ENCODE measurements at places on chromosomes 5 and 9.

DNA sequence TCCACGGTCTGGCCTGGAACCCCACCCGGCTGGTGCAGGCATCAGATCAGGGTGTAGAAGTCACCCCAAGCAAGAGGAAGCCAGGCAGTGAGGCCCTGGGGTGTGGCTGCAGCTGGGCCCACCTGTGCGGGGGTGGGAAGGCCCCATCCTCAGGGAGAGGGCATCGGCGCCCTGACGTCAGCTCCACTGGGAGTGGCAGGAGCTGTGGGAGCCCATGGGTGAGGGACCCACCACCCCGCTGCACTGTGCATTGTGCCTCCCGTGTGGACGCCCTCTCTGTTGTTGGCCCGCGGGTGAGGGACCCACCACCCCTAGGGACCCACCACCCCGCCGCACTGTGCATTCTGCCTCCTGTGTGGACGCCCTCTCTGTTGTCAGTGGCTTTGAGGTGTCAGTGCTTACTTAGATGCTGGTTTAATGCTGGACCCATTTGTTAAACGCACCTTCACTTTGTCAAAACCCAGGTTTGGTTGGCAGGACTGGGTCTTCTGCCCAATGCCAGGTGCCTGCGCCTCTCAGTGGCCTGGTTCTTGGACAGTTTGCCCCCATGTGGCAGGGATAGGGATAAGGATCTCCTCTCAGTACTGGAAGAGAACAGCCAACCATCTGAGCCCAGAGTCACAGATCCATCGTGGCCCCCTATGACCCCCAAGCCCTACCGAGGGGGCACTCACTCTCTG lies 6.9 kb upstream of the EXOC3 start:
- peak; percentile 63 for DNase-seq

GRCh38 chr5:9284272-9284671 lies 261.6 kb downstream of the SEMA5A start:
- no peak for DNase-seq

DNA sequence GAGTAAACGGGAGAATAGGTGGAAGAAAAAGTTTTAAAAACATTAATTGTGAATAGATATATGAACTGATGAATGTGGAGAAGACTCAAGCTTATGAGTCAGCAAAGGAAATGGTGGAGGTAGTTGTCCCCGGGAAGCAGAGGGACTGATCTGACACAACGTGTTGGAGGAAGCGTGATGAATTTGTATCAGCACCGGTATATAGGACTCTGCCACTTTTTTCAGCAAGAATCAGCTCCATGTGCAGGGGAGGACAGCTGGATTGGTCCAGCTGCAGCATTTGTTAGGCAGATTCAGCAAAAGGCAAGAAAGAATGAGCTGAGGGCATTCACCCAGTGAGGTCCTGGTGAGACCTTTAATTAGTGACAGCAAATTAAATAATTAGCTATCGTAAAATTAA lies 276.0 kb downstream of the TENT4A start:
- no peak for DNase-seq

DNA sequence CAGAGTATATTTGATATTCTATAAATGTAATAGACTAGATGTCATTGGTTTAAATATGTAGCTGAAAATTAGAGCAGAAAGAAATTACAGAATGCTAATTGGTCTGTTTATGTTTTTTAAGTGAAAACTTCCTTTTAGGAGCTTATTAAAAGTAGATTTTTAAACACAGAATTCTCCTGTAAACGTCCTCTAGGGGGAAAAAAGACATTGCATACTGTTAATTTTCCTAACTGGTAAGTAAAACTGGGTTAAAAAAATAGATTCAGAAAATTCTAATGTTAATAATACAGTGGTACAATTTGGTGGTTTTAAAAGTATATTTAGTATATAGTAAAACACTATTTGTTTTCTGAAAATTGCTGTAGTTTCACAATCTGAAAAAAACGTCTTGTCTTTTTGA lies 59.8 kb downstream of the ZCCHC7 start:
- DNase-seq: no peak

- peak; percentile 35 for DNase-seq
Measured at GRCh38 chr9:81902626-81903025, 25.6 kb upstream of the SPATA31D4 start.

DNA sequence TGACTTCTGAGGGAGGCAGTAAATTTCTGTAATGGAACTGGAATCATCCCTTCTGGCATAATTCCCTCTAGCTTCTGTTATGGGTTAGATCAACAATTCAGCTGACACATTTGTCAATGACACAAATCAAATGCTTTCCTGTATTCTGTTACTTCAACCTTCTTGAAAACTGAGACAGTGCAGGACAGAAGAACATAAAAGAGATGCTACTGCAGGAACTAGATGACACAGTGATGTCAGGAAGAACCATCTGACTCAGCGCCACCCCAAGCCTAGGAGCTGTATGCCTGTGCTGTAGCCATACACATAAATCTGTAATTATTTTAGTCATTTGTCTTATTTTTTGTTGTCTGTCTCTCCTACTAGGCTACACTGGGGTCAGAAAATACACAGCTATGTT lies 18.2 kb upstream of the CEP120 start:
- DNase-seq: no peak

GRCh38 chr5:16431490-16431889 lies 34.1 kb downstream of the ZNF622 start:
- no peak for DNase-seq

GRCh38 chr9:89036383-89036782 lies 45.1 kb downstream of the S1PR3 start:
- no peak for DNase-seq

DNA sequence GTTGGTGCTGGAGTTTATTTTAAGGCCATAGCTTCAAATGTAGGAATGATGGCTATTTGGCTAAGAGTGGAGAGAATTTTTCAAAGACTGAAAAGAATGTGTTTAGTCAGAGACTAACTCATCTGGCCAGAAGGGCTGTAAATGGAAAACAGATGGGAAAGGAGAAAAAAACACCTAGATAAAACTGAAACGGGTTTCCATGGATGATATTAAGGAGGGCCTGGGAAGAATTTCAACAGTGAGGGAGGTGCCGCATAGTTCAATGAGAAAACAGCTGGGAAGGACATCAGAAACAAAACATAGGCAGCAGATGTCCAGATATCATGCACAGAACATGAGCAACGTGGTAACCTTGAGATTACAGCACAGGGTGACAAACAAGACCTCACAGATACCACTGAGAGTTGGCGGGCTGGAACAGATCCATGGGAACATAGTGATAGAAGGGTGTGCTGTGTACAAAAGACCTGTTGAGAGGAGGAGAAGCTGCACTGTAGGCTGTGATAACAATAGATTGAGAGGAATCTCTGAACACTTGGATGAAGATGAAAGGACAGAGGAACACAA lies 31.2 kb upstream of the RAD23B start:
- DNase-seq: peak; percentile 81

DNA sequence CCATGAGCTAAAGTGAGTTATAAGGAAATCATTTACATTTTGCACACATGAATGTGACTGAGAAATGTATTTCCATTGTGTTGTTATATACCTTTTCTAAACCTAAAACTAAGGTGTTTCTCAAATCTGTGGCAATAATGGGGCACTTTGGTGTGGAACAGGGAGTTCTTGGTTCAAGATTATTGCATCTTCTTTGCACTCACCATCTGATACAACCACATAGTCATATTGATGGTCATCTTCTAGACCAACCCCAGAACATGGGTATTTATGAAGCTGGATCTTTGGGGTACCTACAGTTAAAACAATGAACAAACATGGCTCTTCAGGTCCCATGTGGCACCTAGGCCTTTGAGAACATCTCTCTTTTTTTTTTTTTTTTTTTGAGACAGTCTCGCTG lies 24.6 kb upstream of the SHOC1 start:
- no peak for DNase-seq

GRCh38 chr5:66671305-66671704 lies 75.1 kb downstream of the MAST4 start:
- DNase-seq: no peak

- DNase-seq: no peak
Measured at GRCh38 chr9:134187110-134187531, 22.8 kb upstream of the RNU6ATAC start.

Measured in GM03348 (cell line).